GM04504 (cell line): ENCODE measurements at places on chromosomes 7 and 10.

DNA sequence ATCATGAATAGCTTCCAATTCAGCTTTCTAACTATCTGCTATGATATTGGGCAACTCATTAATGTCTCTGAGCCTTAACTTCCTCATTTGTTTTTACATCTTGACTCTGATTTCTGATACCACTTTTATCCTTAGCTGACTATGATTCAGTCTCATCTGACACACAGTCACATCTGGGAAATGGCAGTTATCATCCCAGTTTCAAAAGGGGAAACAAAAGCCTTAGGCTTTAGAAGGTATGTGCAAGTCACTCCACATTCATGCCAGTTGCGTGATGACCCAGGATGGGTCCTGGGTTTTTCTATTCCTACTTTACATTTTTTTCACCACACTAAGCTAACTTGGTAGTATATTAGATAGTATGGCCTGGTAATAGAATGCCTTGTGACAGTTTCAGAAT is 12.7 kb downstream of the SCIN start:
- no peak for DNase-seq

GRCh38 chr10:15349112-15349511 is 22.0 kb downstream of the FAM171A1 start:
- DNase-seq, result no peak

- DNase-seq, result no peak
Observed at GRCh38 chr7:932651-932975, 21.9 kb downstream of the ADAP1 start.

- no peak for DNase-seq
Observed at GRCh38 chr10:3340127-3340730, 167.6 kb upstream of the PITRM1 start.

- DNase-seq, result no peak
Observed at GRCh38 chr10:5643346-5644067, 22.9 kb downstream of the ASB13 start.

GRCh38 chr7:111867348-111867931 is 305.1 kb upstream of the IMMP2L start:
- DNase-seq, result no peak

GRCh38 chr7:124992851-124993562 is 63.4 kb upstream of the POT1 start:
- peak; percentile 42 for DNase-seq

DNA sequence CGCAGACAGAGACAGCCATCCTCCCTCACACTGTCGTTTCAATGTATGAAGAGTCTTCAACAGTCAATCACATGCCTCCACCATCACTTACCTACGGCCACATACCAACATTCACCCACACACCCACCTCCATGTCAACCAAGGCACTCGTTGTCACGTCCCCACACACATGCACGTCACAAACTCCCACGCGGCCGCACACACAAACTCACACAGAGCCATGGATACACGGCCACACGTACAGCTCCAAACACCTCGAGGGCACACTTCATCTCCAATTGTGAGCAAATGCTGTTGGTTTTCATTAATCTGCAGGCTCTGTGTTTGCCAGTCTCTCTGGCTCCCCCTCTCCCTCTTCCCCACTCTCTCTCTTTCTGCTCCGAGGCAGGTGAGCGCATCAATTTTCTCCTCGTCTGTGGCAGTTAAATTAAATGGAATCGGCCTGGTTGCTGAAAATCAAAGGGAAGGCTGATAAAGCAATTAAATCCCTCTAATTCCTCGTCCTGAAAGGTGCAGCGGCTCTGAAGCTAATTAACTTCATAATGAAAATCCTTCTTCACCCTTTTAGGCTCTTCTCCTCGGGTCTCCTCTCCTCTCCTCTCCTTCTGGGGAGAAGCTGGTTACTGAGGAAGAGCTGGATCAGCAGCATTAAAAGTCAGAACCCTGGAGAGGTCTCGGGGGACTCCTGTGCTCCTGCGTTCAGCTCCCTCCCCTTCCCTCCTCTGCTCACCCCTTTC is 53.8 kb upstream of the SLF2 start:
- DNase-seq, result no peak

DNA sequence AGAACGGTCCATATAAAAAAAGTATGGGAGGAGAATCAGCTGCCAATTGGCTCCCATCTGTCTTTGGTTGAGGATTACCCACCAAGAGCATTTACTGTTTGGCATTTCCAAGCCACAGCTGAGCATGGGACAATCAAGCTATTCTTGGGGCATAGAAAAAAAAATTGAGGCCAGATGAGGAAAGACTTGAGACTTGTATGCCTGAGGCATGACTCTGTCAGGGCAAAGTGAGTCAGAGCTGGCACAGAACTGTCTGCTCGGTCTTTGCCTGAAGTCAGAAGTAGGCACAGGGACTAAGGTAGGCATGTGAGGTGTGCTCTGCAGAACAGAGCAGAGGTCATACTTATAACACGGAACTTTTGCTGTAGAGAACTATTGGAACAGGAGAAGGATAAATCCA is 126.5 kb upstream of the CHRM2 start:
- no peak for DNase-seq

- DNase-seq, result no peak
Observed at GRCh38 chr10:121322776-121323175, 275.5 kb downstream of the FGFR2 start.

DNA sequence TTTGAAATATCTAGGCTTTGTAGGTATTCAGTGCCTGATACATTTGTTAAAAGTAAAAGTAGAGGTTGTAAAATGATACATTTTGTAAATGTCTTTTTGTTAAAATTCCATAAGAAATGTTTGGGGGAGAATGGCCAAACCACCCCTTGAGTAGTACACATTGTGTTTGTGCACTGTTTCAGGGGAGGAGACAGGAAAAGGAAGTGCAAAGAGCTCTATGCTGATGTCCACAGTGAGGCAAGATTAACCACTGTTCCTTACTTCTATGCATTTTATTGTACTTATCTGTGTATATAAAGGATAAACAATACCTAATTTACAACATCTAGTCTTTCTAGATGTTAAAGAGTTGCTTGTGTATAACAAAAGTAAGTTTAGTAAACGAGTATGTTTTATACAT is 7.4 kb upstream of the CYCS start:
- no peak for DNase-seq

DNA sequence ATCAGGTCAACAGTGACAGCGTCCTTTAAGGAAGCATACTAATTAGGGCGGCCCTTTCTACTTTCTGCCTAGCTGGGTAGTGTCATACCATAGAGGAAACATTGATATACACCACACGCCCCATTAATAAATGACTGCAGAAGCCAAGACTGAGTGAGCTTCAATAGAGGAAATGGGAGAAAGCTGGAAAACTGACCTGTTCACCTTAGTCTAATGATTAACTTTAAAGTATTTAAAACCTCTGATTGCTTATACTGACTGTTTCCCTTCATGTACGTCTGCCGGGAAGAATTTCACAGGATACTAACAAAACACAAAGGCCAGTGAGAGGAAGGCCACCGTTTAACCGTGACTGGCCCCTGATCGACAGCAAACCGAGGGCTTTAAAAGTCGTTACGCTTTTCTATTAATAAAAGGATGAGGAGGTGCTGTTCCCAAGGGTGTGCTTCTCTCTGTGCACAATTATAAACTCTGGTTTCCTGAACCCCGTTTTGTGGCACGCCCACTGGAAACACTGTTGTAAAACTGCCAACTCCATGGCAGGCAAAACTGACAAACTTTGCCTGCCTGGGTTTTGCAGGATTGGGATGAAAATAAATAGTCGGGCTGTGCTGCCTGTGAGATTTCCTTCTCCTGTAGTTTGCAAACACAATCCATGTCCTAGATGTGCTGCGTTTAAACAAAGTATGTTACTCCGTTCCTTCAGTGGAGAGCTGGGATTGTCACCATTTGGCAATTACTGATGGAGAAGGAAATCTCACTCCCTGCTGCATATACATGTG is 137.6 kb downstream of the NRP1 start:
- no peak for DNase-seq

- DNase-seq, result no peak
Observed at GRCh38 chr7:155578016-155578415, 31.7 kb upstream of the CNPY1 start.

GRCh38 chr7:131683536-131684125 is 127.2 kb upstream of the PODXL start:
- no peak for DNase-seq

- DNase-seq, result no peak
Observed at GRCh38 chr10:83685458-83685857, 453.9 kb upstream of the GHITM start.

GRCh38 chr7:156751319-156751718 is 110.7 kb downstream of the RNF32 start:
- peak; percentile 65 for DNase-seq

GRCh38 chr7:64802699-64803098 is 8.5 kb downstream of the ZNF138 start:
- DNase-seq, result no peak

DNA sequence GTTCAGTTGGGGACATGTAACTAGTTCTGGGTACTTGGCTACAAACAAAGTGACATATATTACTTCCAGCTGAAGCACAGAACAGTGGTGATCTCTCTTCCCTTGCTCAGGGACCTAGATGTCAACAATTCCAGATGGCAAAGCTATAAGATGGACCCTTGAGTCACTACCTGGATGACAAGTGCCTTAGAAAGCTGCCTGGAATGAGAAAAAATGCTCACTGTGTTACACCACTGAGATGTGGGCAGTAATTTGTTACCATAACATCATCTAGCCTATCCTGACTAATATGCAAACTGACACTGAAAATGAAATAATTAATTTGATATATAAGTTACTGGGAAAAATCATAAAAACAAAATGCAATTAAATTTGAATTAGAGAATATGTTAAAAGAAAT is 16.4 kb upstream of the CTTNBP2 start:
- DNase-seq, result no peak

GRCh38 chr10:71293446-71294084 is 25.5 kb upstream of the SLC29A3 start:
- DNase-seq, result no peak

GRCh38 chr7:15848901-15849300 is 162.4 kb upstream of the MEOX2 start:
- no peak for DNase-seq

GRCh38 chr7:112743811-112744210 is 46.4 kb downstream of the TMEM168 start:
- DNase-seq, result no peak

- DNase-seq, result no peak
Observed at GRCh38 chr7:102832674-102833073, 80.1 kb upstream of the LRRC17 start.

GRCh38 chr7:142436601-142437000 is 178.7 kb upstream of the PRSS58 start:
- DNase-seq, result no peak

DNA sequence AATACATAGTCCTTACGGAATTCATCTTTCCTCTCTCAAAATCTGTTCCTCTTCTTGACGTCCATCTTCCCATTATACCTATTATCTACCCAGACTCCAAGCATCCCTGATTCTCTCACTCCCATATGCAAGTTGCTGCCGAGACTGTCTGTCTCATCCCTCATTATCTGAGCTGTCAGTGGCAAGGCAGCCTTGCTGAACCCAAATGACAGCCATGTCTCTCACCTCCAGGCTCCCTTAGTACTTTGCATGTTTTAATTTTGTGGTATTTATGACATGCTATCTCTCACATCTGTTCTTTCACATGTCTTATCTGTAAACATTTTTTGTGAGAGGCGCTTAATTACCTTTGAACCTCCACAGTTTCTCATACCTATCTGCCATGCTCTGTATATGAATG is 54.4 kb upstream of the IFRD1 start:
- no peak for DNase-seq

DNA sequence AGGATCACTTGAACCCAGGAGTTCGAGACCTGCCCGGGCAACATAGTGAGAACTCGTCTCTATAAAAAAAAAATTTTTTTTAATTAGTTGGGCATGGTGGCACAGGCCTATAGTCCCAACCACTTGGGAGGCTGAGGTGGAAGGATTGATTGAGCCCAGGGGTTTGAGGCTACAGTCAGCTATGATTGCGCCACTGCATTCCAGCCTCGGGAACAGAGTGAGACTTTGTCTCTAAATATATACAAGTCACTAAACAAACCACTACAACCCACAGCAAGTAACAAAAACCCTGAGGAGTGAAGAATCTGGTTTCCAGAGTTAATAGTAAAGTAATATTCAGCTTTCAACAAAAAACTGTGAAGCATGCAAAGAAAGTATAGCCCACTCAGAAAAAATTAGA is 32.7 kb upstream of the HHEX start:
- DNase-seq, result no peak

- DNase-seq, result no peak
Observed at GRCh38 chr7:70233776-70234175, 635.5 kb downstream of the AUTS2 start.

DNA sequence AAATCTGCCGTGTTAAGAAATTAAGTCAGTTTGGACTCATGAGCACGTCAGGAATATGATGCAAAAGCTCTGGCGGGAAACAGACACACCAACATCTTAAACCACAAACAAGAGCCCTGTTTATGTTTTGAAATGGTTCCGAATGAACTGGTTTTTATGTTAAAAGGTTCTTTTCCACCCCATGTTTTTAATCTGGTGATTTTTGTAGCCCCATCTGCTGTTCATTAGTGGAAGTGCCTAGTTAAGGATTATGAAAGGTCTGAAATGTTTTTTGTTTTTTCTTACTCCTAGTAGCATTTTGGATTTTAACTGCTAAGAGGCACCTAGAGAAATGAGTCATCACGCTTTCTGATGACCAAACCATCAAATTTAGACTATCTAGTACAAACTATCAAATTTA is 404.1 kb upstream of the MKI67 start:
- DNase-seq, result no peak
